ENCODE measurements at places on chromosomes 2 and 18. TPM values are rescaled to one million over a fixed set of nuclear protein-coding genes. Genes with fewer than 3 reads are reported as not detected.

GRCh38 chr18:36297417-36298125 lies at the start of gene FHOD3:
Gene FHOD3, plus strand, starts transcription at chr18:36297713. Its CDS starts 123 bp downstream, at chr18:36297836.
- DNase-seq = peak; percentile 54
- peaks cover 31% of the 10 kb centered on the region for H3K4me1 ChIP-seq
- H3K36me3 ChIP-seq = no peaks in the 10 kb centered on the region
- H3K27ac ChIP-seq = peak within 1 kb of the TSS; percentile 69
- H3K27me3 ChIP-seq = peaks cover 64% of the 10 kb centered on the region
- peak within 1 kb of the TSS; percentile 65 for H3K4me3 ChIP-seq

GRCh38 chr2:221503965-221504364 lies 68.1 kb downstream of the EPHA4 start:
- H3K4me3 ChIP-seq = no peak overlapping the region
- H3K36me3 ChIP-seq = no peaks in the 10 kb centered on the region
- no peaks in the 10 kb centered on the region for H3K27me3 ChIP-seq
- H3K4me1 ChIP-seq = peaks cover 11% of the 10 kb centered on the region
- no peak overlapping the region for H3K27ac ChIP-seq

DNA sequence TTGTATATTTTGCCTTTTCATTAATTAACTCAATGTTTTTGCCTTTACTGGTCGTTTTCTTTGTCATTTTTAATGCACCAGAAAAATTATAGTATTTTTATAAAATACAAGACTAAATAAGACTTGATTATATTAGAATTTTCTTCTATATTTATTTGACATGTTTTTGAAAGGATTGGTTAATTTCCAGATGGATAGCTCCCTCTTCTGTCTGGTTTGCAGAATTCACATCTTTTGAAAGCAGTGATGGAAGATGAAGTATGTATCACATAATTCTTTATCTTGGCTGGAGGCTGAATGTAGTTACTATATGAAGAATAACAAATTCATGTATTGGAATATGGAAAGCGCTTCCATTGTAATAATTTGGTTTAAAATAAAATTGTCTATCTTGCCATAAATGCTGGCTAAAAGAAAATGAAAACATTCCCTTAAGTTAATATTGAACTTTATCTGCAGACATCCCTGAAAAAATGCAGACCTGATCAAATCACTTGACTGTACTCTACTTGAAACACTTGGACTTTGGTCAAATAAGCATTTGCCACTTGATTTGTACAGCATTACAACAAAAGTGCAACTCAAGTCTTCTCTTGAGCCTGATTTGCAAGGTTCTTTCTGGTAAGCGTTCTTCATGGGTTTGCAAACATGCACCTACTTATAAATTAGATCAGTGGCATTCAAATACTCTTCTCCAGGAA lies 86.3 kb upstream of the EFEMP1 start:
- H3K27ac ChIP-seq = no peak overlapping the region
- H3K27me3 ChIP-seq = no peaks in the 10 kb centered on the region
- no peak overlapping the region for H3K4me3 ChIP-seq
- no peak for DNase-seq
- no peaks in the 10 kb centered on the region for H3K36me3 ChIP-seq

GRCh38 chr18:63150942-63151421 lies 168.6 kb downstream of the BCL2 start:
- no peaks in the 10 kb centered on the region for H3K4me1 ChIP-seq
- H3K27me3 ChIP-seq = no peaks in the 10 kb centered on the region
- no peak overlapping the region for H3K4me3 ChIP-seq
- no peaks in the 10 kb centered on the region for H3K36me3 ChIP-seq

Gene CDK15
- 24.1 TPM for total RNA-seq

DNA sequence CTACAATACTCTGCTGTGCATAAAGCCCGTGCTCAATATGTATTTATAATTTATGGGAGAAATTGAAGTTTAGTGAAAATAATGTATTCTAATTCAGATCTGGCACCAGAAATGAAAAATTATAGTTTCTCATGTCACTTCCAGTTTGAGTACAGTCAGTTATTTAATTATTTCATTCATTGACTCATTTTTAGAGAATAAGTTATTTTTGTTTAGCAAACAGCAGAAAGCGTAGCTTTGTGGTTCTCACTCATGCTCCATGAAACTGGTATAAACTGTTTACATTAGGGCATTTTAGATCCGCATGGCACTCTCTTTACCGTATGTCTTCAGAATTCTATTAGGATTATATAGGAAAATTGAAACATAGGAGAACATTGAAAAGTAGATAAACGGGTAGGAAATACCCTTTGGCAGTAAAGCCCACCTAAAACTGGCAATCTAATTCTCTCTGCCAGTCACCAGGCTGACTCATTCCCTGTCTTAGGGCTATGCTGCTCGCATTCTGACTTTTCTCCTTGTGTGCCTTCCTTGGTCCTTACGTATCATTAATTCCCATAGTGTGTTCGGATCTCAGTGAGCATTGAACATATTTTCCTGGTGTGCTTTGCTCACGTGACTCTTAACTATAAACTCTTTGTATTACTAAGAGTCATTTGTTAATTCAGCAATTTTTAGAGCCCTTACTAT lies 106.0 kb downstream of the ZNF236 start:
- no peaks in the 10 kb centered on the region for H3K4me1 ChIP-seq
- no peak overlapping the region for H3K27ac ChIP-seq
- peaks cover 84% of the 10 kb centered on the region for H3K36me3 ChIP-seq
- no peaks in the 10 kb centered on the region for H3K27me3 ChIP-seq
- H3K4me3 ChIP-seq = no peak overlapping the region

- H3K27ac ChIP-seq = no peak overlapping the region
- no peaks in the 10 kb centered on the region for H3K27me3 ChIP-seq
- no peaks in the 10 kb centered on the region for H3K4me1 ChIP-seq
- H3K4me3 ChIP-seq = no peak overlapping the region
Observed at GRCh38 chr2:225495706-225496105, 96.2 kb downstream of the NYAP2 start.

Gene IL18R1
- total RNA-seq = 83.9 TPM

DNA sequence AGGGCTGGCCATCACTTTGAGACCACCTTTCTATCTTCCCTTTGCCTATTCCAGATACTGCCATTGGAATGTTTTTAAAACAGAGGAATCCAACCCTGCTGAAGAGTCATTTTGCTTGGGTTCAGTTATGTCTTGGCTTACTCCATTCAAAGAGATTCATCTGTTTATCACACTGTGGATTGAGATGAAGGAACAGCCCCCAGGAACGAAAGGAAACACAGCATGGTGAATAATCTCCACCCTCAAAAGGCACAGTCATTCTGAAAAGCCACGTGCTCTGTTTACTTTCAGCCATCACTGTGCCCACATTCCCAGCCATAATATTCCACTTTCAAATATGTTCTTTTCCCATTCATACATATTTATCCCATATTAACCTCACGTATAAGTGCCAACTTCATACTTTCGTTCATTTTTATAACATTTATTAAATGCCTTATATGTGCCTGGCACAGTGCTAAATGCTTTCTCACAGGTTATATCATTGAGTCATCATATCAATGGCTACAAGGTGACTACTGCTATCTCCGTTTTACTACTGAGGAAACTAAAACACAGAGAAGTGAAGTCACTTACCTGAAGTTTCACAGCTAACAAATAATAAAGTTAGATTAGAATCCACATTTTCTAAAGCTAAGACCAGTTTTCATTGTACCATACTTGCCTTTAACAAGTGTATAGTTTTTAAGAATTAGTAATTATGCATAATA lies 143.6 kb downstream of the OSR1 start:
- DNase-seq = no peak
- peaks cover 8% of the 10 kb centered on the region for H3K4me1 ChIP-seq
- no peaks in the 10 kb centered on the region for H3K36me3 ChIP-seq
- no peak overlapping the region for H3K4me3 ChIP-seq
- H3K27me3 ChIP-seq = no peaks in the 10 kb centered on the region

DNA sequence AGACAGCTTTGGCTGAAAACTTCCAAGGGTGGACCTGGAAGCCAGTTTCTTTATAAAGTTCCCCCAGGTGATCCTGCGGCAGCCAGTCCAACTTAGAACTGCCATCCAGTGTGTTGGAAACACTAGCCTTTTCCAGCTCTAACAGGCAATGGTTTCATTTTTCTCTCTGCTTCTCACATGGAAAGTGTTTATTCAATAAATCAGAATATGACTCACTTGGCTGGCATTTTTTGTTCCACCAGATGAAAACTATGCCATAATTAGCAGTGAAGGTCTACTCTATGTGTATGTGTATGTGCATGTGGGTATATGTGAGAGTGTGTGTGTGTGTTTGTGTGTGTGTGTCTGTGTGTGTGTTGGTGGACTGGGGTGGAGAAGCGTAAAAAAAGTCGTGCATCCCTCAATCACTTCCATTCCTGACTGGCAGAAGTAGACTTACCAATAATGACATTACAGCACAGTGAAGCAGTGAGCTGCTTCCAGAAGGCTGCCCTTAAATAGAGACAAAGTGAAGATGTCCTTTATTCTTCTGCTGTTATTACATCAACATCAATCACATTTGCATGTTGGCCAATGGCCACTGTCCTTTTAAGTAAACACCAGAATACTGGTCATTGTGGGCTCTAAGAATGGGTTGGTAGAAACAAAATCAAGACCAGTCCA lies 90.9 kb upstream of the SETBP1 start:
- H3K27ac ChIP-seq = no peak overlapping the region
- no peaks in the 10 kb centered on the region for H3K27me3 ChIP-seq
- no peak overlapping the region for H3K4me3 ChIP-seq
- H3K4me1 ChIP-seq = peaks cover 18% of the 10 kb centered on the region
- DNase-seq = no peak

Gene UCN
- total RNA-seq = not detected

Gene EVA1A
- not detected for total RNA-seq

Gene SNORC
- 23.8 TPM for total RNA-seq

Gene SERPINE2
- 27.4 TPM for total RNA-seq

Gene RBBP8
- 32.1 TPM for total RNA-seq

DNA sequence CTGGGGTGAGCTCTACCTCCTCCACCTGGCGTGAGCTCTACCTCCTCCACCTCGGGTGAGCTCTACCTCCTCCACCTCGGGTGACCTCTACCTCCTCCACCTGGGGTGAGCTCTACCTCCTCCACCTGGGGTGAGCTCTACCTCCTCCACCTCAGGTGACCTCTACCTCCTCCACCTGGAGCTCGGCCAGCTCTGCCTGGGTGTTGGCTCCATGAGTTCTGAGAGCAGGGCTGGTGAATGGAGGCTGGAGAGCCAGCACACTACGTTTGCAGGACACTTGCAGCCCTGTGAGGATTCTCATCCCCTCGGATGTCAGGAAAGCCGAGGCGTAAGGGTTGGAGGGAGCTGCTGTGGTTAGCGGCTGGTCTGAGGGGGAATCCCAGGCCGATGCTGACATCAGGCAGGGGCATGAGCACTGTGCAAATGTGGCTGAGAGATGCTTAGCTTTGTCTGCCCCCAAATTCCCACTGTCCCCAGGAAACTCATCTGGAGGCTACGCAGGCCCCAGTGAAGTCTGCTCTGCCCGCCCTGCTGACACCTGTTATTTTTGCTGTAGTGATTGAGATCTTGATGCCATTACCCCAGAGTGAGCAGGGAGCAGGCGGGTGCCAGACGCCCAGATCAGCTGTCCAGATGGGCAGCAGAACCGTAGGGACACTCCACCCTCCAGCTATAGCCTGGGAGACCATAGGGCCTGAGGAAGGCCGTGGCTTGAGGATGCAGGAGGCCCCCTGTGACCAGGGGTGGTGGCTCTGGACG lies 3.3 kb downstream of the CROCC2 start:
- peaks cover 20% of the 10 kb centered on the region for H3K4me1 ChIP-seq
- no peak for DNase-seq
- H3K27ac ChIP-seq = no peak overlapping the region
- no peaks in the 10 kb centered on the region for H3K36me3 ChIP-seq

Gene RAMP1
- total RNA-seq = 0.87 TPM

DNA sequence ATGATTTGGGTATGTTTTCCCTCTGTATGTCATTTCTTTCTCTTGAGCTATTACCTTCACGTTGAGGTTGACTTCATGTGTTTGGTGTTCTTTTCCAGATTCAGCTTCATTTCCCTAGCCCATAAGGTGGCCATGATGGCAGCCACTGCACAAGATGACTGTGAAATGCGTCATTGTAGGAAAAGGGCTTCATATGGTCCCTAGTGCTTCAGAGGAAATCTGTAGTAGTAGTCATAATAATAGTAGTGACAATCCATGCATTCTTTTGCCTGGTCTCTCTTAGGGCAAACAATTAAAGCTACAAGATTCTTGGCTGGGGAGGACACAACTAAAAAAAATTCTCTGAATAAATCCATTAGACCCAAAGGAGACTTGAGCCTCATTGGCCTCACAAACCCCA lies 28.4 kb downstream of the AOX1 start:
- H3K27ac ChIP-seq = no peak overlapping the region
- no peak for DNase-seq
- H3K4me1 ChIP-seq = no peaks in the 10 kb centered on the region
- no peak overlapping the region for H3K4me3 ChIP-seq
- H3K27me3 ChIP-seq = no peaks in the 10 kb centered on the region
- peaks cover 3% of the 10 kb centered on the region for H3K36me3 ChIP-seq

- no peaks in the 10 kb centered on the region for H3K36me3 ChIP-seq
- no peak overlapping the region for H3K4me3 ChIP-seq
- no peaks in the 10 kb centered on the region for H3K27me3 ChIP-seq
Observed at GRCh38 chr2:99987160-99987559, 155.2 kb downstream of the AFF3 start.

- peaks cover 91% of the 10 kb centered on the region for H3K36me3 ChIP-seq
- H3K4me3 ChIP-seq = no peak overlapping the region
- H3K27ac ChIP-seq = no peak overlapping the region
- no peak for DNase-seq
Observed at GRCh38 chr2:3465844-3466481, 53.4 kb downstream of the ADI1 start.

DNA sequence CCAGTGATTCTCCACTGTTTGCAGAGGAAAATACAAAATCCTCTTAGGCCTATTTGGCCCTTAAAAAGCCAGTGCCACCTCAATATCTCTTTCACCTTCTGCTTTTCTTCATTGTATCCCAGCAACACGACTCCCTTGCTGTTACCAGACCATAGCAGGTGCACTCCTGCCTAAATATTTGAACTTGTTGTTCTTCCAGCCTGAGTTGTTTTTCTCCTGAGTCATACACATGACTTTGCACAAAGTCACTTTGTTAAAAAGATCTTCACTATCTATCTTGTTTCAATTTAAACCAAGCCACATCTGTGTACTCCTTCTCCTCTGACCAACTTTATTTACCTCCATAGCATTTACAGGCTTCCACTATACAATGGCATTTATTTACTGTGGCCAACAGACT lies 103.6 kb downstream of the LRRTM4 start:
- no peaks in the 10 kb centered on the region for H3K4me1 ChIP-seq
- H3K27me3 ChIP-seq = no peaks in the 10 kb centered on the region
- H3K27ac ChIP-seq = no peak overlapping the region

- no peaks in the 10 kb centered on the region for H3K27me3 ChIP-seq
- no peaks in the 10 kb centered on the region for H3K4me1 ChIP-seq
- H3K36me3 ChIP-seq = peaks cover 79% of the 10 kb centered on the region
Observed at GRCh38 chr2:112110966-112111365, 27.2 kb upstream of the FBLN7 start.

GRCh38 chr18:7895346-7895745 lies 328.2 kb downstream of the PTPRM start:
- no peak overlapping the region for H3K4me3 ChIP-seq
- no peaks in the 10 kb centered on the region for H3K36me3 ChIP-seq
- no peak overlapping the region for H3K27ac ChIP-seq
- no peaks in the 10 kb centered on the region for H3K27me3 ChIP-seq

- DNase-seq = no peak
- H3K4me3 ChIP-seq = peak overlapping the region; percentile 11
- H3K27me3 ChIP-seq = no peaks in the 10 kb centered on the region
- H3K4me1 ChIP-seq = no peaks in the 10 kb centered on the region
- peaks cover 50% of the 10 kb centered on the region for H3K36me3 ChIP-seq
- no peak overlapping the region for H3K27ac ChIP-seq
Observed at GRCh38 chr2:74079522-74080341, 68.0 kb downstream of the BOLA3 start.

GRCh38 chr2:189347540-189347939 lies 93.7 kb upstream of the WDR75 start:
- no peaks in the 10 kb centered on the region for H3K27me3 ChIP-seq
- H3K4me1 ChIP-seq = peaks cover 6% of the 10 kb centered on the region
- peak overlapping the region; percentile 23 for H3K27ac ChIP-seq
- no peaks in the 10 kb centered on the region for H3K36me3 ChIP-seq
- H3K4me3 ChIP-seq = no peak overlapping the region

Data from stomach (tissue), 19 donors.